ENCODE measurements at places on chromosomes 7 and 10.

DNA sequence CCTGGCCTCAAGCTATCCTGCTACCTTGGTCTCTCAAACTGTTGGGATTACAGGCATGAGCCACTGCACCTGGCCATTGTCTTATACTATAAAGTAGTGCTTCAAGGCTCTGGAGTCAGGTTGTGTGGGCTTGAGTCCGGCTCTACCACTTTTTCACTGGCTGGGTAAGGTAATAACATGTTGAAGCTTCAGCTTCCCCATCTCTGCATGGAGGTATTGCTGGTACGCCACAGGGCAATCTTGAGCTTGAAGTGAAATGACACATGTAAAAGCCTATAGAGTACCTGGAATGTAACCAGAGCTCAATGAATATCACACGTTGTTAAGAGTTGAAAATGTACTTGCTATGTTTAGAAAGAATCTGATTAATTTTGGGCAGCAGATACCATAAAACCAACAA lies 120.8 kb downstream of the POU6F2 start:
- DNase-seq, result no peak

GRCh38 chr7:66669088-66669487 lies 40.4 kb downstream of the KCTD7 start:
- no peak for DNase-seq

DNA sequence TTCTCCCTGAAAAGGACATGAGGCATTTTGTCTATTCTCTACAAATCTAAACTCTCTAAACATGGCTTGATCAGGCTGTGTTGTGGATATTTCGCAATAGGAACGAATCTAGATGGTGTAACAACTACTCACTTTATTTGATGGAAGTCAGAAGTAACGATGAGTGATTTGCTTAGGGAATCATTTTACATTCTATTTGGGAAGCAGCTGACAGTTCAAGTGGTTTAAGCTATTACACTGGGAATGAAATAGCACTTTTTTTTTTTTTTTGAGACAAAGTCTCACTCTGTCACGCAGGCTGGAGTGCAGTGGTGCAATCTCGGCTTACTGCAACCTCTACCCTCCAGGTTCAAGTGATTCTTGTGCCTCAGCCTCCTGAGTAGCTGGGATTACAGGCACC lies 44.1 kb downstream of the NPY start:
- DNase-seq, result no peak

GRCh38 chr10:111990734-111991133 lies 192.8 kb downstream of the GPAM start:
- DNase-seq, result no peak

DNA sequence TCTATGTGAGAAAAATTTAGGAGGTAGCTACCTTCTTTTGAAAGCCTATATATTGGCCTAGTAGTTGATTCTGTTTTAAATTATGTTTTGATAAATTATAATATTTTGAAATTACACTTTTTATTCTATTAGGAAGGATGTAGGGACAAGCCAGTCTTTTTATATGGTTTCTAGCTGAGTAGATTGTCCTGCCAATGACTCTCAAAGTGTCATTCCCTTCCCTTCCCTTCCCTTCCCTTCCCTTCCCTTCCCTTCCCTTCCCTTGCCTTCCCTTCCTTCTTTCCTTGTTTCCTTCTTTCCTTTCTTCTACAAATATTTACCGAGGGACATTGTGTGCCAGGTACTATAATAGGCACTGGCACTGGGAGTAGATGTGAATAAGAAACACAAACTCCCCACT lies 99.7 kb upstream of the HDAC9 start:
- no peak for DNase-seq

GRCh38 chr7:11175371-11175770 lies 201.7 kb downstream of the PHF14 start:
- no peak for DNase-seq

DNA sequence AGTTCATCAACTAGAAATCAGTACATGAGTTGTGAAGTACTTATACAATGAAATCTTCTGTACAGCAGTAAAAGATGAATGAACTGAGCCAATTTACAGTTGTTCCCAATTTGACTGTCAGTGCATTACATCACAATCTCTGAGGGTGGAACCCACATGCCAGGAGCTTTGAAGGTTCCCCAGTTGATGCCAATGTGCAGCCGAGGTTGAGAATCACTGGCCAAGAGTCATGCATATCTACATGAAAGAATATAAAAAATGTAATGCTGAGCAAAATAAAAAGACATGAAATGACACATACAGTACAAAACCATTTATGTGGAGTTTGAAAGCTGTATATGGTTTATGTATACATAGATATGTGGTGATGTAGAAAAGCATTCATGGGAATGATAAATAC lies 22.1 kb upstream of the CCNJ start:
- DNase-seq, result no peak

DNA sequence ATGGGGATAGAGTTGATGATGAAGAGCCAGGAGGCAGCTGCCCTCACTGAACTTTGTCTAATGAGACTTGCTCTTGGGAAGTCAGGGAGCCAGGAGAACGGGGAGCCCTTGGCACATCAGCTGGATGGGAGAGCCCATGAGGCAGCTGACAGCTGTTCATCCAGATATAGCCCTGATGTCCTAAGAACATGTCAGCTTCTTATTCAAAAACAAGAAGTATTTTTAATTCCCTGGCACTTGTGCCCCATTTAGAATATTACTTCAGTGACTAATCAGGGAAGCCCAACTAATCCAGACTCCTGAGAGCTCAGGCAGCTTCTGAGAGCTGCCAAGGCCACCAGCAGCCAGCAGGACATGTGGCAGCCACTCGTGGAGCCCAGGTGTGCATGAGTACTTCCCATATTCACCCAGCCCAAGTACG lies 363.4 kb downstream of the GRID1 start:
- no peak for DNase-seq

Data from T-helper 22 cell (primary cell).